ENCODE measurements at places on chromosomes 7 and 10.
A peak's percentile ranks its signal among the peaks of the same experiment; 100 is the strongest.

GRCh38 chr10:89283025-89283935 lies 18.6 kb upstream of the IFIT2 start:
- no peak for DNase-seq

DNA sequence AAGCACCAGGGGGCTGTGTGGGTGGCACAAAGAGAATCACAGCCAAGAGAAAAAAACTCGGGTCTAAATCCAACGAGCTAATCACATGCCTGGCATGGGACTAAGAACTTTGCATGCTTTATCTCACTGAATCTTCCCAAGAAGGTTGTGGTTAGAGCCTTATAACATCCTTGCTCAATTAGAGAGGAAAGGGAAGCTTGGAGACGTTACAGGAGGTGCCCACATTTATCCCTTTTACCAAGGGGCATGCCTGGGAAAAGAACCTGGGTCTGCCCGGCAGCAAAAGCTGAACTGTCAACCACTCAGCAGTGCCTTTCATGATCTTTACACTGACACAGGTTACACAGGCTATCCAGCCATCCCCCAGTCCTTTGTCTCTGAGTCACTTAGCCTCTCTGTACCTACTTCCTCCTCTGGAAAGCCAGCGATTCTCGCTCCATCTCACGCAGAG lies 190.1 kb downstream of the PRPF18 start:
- DNase-seq = no peak

DNA sequence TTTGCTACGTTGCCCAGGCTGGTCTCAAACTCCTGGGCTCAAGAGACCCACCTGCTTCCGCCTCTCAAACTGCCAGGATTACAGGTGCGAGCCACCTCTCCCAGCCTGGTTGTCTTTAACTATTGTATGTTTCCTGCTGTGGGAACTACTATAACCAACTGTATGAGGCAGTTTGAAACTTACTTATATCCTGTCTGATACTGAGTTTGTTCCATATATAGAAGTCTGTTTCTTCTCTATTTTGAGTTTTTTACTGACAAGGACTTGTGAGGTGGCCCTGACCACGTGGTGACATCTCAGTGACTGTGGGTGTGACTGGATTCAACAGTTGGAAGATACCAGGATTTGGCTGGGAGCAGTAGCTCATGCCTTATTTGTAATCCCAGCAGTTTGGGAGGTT lies 14.2 kb downstream of the FBH1 start:
- DNase-seq = no peak

DNA sequence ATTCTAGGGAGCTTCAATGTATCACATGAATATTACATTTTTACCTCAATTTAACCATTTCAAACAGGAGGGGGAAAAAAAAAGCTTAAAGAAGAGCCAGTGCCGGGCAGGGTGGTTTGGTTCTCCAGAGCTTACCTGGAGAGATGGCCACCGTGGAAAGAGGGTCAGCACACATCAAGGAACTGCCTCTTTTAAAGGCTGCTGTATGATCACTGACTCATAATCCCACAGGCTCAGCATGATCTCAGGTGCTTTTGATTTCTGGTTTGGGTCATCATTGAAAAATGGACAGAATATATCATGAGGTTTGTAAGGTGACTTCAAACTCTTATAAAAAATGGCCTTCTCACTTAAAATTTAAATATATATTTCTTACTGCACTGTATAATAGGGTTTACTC lies 67.5 kb upstream of the MDFIC start:
- no peak for DNase-seq

DNA sequence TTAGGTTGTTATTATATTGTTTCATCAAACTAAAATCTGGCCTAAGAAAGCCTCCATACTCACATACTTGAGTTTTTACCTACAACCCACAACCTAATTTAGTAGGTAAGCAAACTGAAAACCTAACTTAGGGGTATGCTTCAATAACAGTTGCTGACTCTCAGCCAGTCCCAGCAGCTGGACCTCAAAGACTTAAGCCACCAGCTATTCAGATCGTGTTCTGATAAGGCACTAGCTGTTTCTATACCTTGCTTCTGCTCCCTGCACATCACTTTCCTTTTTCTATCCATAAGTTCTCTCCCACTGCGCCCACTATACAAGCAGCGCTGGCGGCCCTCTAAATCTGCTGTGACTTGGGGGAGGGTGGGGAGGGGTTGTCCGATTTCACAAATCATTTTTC lies 42.3 kb downstream of the SUGCT start:
- no peak for DNase-seq

- DNase-seq = no peak
Measured at GRCh38 chr10:93245779-93246178, 172.1 kb downstream of the CYP26A1 start.

DNA sequence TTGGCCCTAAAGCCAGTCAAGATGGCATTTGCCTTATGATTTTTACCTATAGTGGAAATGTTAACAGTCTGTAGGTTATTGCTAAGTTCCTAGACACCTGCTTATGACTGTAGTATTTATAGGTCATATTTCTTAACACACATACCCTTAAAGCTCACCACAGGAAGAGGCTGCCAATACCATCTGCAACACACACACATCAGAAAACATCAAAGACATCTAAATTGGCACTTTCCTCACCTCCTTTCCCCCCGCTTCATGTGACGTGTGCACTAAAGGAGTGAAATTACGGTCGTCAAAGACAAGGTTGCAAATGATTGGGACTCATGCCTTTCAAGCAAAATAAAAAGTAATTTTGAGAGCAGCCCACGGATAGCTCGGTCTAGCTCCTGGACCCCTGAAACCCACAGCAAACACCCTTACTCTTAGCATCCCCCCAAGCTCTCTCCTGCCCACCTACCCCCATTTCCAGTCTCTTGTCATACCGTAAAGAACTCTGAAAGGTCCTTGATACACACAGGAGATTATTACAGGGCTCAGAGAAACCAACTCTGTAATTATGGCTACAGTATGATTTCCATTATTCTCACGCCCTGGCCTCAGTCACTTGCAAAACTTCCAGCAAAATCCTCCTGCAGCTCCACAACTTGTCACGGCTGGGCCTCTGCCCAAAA lies 90.5 kb downstream of the PLXNA4 start:
- DNase-seq = no peak

- DNase-seq = no peak
Measured at GRCh38 chr10:71358277-71358676, 38.4 kb upstream of the CDH23 start.

- peak; percentile 7 for DNase-seq
Measured at GRCh38 chr10:123583639-123584418, 82.3 kb upstream of the GPR26 start.

DNA sequence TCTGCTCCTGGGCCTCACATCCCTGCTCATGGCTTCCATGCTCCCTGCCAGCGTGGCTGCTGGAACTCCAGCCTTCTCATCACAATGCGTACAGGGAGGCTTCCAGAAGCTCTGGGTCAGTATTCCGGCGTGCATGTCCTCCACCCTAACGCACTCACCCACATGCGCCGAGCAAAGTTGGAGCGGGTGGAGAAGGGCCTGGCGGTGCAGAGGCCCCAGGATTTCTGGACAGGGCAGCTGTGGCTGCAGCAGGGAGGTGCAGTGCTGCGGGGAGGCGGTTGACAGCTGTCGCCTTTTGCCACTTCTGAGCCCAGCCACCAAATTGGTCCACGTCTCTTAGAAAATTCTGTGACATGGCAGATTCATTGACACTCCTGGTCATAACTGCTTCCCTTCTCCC lies 33.6 kb upstream of the FAM20C start:
- no peak for DNase-seq

DNA sequence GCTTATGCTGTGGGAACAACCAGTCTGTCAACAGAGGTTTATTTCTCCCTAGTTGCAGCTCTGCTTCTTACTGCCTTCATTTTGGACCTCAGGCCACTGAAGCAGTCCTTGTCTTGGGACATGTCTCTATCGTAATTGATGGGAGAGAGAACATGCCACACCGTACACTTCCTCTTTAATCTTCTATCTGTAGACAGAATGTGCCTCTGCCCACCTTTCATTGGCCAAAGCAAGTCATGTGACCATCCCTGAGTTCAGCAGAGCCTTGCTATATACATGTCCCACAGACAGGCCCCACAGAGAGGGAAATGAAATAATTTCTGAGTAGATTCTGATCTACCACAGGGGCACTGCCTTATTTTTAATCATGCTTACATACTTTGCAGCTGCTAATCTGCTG lies 98.0 kb downstream of the KCND2 start:
- DNase-seq = no peak
